ENCODE measurements at places on chromosomes 3 and 15. TPM values are rescaled to one million over a fixed set of nuclear protein-coding genes. Genes with fewer than 3 reads are reported as not detected.

The GOLGA8R gene
- total RNA-seq: 9.9 TPM

- no peak for DNase-seq
Observed at GRCh38 chr3:88149101-88149508, 654 bp upstream of the C3orf38 start.

GRCh38 chr3:144259267-144259666, 287.6 kb downstream of the DIPK2A start:
- no peak for DNase-seq

- no peak for DNase-seq
Observed at GRCh38 chr3:47512416-47513124, 942 bp downstream of the ELP6 start.

- peak; percentile 62 for DNase-seq
Observed at GRCh38 chr3:9175421-9175820, 74.0 kb downstream of the SRGAP3 start.
